ENCODE measurements at places on chromosomes 13 and 19.
A peak's percentile ranks its signal among the peaks of the same experiment; 100 is the strongest.

DNA sequence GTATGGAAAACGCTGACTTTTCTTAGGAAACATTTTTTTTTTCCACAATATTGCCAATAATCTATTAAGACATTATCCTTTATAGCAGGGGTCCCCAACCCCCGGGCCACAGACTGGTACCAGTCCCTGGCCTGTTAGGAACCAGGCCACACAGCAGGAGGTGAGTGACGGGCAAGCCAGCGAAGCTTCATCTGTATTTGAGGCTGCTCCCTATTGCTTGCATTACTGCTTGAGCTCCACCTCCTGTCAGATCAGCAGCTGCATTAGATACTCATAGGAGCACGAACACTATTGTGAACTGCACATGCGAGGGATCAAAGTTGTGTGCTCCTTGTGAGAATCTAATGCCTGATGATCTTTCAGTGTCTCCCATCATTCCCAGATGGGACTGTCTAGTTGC lies 793.7 kb downstream of the SLITRK5 start:
- DNase-seq, result no peak

DNA sequence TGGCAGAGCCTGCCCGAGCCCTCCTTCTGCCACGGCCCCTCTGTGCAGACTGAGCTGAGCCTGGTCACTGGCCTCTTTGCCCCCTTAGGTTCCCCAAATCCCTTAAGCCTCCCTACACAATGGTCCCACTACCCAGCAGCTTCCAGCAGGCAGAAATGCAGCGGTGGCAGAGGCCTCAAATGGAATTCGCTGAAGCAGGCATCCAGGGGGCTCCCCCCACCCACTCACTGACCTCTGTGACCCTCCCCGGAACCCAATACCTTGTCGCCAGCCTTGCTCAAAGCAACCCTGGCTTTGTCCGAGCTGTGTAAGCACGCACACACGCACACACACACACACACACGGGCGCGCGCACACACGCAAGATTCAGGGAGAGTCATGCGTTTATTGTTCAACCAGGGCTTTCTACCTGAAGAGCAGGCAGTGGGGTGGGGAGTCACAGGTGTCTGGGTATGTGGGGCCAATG lies at the start of gene LIM2:
TSS of gene LIM2 (minus strand) at position 51 of the 466 bp plus-strand sequence. CDS start 531 bp downstream, outside the sequence.
- DNase-seq, result no peak

DNA sequence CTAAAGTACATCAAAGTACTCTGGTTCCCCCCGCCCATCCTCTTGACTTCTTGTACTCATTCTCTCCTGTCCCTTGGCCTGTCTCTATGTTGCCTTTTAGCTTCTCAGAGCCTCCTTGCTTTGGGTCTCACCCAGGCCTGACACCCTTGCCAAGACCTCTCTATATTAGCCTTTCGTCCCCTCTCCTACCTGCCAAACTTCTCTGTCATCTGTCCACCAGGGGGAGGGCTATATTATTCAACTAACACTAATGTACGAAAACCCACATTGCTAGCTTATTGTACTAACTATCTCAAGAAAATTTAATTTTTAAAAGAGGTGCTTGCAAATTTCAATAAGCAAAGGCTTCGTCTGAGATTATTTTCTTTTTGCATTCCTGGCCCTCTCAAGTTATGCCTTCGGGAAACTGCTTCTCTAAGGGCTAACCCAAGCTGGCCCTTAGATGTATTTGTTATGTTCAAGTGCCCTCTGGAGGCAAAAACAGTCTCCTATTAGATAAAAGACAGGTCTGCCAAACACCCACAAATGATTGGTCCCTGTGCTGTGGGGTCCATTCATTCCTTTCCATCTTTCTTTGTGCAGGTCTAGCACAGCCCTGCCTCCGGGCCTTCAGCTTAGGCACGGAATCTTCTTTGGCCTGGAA lies 6.3 kb upstream of the MRPS31 start:
- peak; percentile 86 for DNase-seq

DNA sequence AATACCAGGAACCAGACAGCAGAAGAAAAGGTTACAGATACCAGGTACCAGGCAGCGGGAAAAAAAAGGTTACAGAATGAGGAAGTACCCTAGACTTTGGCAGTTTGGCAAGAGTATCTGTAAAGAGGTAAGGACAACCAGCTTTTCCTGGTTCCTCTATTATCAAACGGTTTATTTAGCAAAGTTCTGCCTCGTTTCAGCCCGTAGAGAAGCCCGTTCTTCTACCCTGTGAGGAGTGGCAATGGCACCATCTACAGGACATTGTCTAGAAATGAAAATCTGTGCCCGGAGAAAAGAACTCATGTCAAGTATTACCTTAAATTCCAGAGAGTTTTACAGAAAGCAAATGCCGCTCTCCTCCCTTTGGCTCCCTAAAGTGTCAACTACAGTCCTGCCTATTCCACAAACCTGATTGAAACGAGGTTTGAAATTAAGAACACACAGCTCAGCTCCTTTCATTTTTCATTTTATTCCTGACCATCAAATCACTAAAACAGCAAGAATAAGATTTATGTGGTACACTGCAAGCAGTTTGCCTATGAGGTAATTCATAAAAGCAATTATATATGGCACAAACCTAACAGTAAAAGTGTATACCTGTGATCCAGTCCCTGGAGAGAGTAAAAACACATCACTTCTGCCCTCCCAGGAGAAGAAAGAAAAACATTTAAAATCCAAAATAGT lies 226.3 kb downstream of the SLC7A1 start:
- DNase-seq, result peak; percentile 75

DNA sequence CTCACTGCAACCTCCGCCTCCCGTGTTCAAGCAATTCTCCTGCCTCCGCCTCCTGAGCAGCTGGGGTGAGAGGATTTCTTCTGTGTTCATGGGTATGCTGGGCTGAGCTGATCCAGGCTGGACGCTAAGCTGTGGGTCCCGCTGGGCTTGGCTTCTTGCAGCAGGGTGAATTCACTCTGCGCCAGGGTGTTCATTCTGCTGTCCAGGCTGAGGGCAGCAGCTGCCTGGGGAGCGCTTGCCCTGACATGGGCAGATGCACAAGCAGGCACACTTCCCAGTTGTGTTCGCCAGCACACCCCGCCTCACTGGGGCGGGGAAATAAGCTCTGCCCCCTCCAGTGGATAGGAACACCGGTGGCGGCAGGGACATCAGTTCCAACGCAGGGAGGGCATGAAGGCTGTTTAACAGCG lies 7.3 kb upstream of the INAFM1 start:
- DNase-seq, result no peak

- peak; percentile 43 for DNase-seq
These were observed 83.4 kb downstream of the KCNRG start for GRCh38 chr13:50098693-50099092.

DNA sequence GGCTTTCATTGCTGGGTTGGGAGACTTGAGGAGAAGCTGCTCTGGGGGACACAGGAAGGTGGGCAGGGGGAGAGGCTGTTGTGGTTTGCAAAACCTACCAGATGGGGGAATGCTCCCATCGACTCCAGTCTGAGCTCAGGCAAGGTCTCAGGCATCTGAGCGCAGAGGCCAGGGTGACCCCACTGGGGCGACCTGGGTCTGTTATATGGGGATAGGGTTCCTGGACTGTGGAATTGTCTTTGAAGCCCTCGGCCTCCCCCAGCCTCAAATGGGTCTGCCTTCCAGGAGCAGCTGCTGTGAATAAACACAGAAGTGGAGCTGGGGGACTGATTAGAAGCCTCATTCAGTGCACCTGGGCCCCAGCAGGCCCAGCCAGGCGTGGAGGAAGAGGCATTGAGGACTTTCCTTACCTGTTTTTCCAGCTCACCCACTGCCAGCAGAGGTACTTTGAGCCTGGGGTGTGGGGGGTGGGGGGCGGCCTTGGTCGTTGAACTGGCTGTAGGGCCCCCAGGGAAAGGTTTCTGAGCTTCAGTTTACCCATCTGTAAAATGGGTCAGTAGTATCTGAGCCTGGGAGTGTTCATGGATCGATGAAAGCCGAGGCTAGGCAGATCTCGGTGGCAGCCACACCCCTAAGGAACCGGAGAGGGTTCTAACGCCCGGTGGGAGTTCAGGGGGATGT lies 1.4 kb downstream of the CERS4 start:
- peak; percentile 85 for DNase-seq

- no peak for DNase-seq
These were observed 5.9 kb downstream of the DAND5 start for GRCh38 chr19:12975221-12975741.

DNA sequence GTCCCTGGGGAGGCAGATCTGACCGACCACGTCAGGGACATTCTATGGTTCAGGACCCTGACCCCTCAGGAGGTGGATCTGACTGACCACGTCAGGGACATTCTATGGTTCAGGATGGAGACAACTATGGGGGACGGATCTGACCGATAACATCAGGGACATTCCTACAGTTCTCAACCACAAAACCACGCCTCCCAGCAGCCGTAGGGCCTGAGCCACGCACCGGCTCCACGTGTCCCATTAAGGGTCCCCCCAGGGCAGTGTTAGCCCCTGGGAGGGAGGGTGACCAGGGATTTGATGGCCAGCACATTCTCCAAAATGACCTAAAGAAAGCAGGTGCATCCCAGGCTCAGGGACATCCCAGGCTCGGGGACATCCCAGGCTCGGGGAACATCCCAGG lies 49.0 kb upstream of the C13orf46 start:
- DNase-seq, result no peak

- DNase-seq, result no peak
These were observed 497.0 kb downstream of the FOXO1 start for GRCh38 chr13:40169476-40169875.

DNA sequence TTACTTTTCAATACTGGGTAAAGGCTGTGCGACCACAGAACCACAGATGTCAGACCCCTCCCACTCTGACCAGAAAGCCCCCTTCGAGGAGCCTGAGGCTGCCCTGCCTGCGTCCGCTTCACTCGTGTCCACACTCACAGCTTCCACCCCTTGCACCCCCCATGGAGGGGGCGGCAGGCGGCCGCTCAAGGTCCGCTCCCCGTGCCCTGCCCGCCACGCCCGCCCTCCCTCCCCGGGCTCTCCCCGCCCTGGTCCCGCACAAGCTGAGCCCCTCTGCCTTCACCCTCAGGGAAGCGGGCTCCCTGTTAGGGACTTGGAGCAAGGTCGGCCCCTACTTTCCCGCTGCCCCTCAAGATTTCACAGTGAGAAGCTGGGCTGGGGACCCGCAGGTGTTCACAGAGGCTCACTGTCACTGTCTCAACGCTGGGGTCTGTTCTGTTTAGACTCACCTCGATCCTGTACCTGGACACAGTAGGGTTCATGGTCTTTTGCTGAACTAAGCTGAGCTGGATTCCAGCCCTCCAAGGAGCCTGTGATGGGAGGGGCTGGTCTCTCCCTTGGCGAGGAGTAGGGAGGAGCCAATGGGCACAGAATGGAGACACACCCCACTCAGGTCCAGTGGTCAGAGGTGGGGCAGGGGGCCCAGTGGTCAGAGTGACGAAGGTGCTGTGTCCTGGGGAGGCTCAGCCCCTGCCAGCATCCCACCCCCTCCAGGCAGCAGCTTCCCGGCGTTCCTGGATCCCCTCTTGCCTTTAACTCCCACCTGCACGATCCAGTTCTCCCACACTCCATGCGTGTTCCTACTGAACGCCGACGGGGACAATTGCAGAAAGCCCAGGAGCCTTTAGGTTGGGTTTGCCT lies 69.5 kb downstream of the SPACA7 start:
- no peak for DNase-seq

DNA sequence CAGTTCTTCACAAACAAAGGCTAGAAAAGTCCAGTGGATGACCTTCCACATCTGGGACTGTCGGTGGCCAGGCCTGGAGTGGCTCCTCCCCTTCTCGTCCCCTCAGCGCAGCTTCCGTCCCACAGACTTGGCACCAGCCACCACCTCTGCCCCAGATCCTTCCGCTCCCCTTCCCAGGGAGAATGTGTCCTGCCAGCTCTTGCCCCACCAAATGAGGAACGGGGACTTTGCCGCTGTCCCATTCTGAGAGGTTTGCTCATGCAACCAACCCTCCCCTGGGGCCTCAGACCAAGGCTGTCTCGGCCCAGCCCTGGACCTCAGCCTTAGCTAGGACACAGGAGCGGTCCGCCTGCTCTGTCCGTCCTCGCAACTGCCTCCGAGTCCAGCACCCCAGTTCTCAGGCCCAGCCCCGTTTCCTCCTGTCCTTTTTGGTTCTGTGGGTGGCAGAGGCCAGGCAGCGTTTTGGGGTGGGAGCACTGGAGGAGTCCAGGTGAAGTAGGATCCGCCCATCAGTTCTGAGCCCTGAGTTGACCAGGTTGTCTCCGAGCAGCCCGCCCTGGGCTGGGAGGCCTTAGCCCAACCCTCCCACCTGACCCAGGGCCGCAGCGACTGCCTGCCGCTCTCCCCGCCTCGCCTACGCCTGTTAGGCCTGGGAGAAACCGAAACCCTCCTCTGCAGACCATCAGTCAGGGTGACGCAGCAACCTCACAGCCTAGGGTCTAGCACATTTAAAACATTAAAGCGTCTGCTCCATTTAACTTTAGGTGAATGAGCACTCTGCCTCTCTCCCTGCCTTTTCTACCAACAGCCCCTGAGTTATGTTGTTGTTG lies 284.3 kb downstream of the FOXO1 start:
- no peak for DNase-seq

DNA sequence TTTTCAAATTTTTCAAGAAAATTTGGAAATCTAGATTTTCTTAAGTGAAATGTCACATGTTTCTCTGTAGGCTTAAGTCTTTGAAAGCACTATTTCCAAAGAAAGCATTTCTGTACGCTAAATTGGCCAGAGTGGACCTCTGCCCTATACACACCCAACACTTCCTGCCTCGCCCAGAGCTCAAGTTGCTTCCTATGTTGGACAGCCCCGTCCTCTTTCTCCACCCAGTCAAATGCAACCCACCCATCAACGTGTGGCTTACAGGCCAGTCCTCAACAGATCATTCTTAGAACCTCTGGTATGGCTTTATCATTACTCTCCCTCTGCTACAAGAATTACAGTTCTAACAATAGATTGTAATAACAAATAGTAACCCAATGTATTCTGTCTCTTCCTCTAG lies 24.2 kb downstream of the KLF12 start:
- DNase-seq, result no peak

GRCh38 chr13:32443111-32443510 lies 15.2 kb upstream of the N4BP2L1 start:
- peak; percentile 53 for DNase-seq

GRCh38 chr19:7083076-7083956 lies 13.8 kb downstream of the ZNF557 start:
- peak; percentile 20 for DNase-seq

GRCh38 chr19:48842789-48843162 lies 6.5 kb upstream of the HSD17B14 start:
- peak; percentile 76 for DNase-seq
